ENCODE measurements at places on chromosomes 2 and 18.

GRCh38 chr2:135762022-135762421, 20.4 kb downstream of the UBXN4 start:
- no peak for DNase-seq

DNA sequence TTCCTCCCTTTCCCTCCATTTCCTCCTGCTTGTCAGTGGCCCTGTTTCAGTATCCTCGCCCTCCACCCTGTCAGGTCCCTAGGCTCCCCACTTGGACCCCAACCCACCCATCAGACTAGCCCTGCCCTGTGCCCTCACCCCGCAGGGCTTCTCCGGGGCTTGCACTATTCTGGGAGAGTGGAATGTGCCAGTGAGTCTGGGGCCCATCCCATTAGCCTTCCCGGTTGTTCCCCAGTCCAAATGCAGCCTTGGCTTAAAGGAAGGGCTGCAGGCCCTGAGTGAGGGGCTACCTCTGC, 45.5 kb downstream of the MYO7B start:
- no peak for DNase-seq

DNA sequence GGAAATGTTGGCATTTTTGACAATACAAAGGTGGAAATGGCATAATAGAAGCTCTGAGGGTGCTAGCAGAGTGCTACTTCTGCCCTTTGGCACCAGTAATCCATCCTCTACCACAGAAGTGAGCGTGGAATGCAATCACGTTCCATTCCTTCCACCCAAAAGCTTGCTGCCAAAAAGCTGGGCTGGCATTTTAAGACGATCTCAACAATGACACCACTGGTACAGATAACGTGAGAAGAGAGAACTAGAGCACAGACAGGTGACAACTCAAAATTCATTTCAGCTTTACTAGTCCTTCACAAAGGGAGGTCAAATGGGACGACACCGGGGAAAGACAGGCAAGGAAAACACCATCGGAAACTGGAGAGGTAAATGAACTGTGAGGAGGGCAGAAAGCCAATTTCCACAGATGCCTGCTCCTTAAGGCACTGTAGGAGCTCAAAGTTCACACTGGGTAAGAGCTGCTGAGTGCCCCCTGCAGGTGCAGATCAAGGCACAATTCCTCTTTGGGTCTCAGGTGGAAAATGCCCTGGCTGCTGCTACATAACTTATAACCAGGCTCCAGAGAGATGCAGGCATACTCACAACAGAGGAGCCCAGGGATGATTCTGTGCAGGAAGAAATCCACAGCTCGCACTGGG, 50.7 kb upstream of the RNU4ATAC start:
- DNase-seq = no peak

GRCh38 chr2:212926940-212927339, 224.5 kb downstream of the IKZF2 start:
- no peak for DNase-seq

DNA sequence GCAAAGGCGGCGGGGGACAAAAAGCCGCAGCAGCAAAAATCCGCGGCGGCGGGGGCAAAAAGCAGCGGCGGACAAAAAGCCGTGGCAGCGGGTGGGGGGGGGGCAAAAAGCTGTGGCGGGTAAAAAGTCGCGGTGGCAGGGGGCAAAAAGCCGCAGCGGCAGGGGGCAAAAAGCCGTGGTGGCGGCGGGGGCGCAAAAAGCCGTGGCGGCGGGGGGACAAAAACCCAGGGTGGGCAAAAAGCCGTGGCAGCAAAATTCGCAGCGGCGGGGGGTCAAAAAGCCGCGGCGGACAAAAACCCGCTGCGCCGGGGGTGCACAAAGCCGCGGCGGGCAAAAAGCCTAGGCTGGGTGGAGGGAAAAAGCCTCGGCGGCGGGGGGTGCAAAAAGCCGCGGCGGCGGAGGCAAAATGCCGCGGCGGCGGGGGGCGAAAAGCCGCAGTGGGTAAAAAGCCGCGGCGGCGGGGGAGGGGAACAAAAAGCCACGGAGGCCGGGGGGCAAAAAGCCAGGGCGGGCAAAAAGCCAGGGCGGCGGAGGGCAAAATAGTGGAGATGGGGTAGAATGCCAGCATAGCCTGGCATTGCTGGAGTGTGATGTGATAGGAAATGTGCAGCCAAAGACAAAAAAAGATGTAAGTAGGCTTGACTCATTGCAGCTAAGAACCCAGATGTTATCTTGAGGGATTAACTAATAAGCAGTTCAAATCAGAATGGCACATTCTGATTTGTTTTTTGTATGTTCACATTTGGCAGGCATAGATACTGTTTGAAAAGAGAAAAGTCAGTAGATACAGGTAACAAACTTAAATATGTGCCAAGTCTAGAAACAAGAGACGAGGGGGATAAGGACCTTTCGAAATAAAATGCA, 1076.3 kb downstream of the RPIA start:
- no peak for DNase-seq

DNA sequence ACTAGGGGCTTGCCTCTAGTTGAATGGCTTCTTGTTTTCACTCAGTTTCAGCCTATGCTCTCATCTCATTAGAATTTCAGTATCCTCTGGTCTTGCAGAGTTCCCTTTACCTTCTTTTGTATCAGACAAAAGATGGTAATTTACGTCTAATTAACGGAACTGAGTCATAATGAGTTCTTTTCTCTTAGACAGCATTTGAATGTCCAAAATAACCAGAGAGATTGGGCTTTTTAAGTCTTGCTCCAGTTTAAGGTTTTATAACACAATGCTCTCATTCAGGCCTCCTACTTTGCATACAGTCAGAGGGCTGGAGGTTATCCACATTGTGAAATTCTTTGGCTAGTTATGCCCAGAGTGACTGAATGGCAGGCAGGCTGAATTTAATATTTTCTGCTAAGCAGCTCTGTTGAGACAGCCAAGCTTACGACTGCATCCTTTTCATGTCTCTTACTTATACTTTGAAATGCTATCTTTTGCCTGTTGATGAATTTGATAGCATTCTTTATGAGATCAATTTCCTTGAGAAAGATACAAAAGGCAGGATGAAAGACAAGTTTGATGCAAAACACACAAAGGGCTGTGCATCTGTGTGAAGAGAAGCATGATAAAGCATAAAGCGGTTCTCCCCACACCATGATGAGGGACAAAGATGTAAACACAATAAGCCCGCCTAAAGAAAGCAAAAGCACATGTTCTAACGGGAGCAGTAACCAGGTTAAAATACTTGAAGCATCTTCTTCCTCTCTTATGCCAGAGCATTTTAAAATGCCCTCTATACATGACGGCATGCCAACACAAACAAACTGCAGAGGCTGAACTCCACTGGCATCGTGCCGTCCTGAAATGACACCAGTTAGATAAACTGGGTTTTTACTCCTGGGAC, 90.0 kb downstream of the CDH2 start:
- DNase-seq = no peak

- no peak for DNase-seq
Observed at GRCh38 chr18:74378179-74378682, 62.6 kb downstream of the C18orf63 start.

DNA sequence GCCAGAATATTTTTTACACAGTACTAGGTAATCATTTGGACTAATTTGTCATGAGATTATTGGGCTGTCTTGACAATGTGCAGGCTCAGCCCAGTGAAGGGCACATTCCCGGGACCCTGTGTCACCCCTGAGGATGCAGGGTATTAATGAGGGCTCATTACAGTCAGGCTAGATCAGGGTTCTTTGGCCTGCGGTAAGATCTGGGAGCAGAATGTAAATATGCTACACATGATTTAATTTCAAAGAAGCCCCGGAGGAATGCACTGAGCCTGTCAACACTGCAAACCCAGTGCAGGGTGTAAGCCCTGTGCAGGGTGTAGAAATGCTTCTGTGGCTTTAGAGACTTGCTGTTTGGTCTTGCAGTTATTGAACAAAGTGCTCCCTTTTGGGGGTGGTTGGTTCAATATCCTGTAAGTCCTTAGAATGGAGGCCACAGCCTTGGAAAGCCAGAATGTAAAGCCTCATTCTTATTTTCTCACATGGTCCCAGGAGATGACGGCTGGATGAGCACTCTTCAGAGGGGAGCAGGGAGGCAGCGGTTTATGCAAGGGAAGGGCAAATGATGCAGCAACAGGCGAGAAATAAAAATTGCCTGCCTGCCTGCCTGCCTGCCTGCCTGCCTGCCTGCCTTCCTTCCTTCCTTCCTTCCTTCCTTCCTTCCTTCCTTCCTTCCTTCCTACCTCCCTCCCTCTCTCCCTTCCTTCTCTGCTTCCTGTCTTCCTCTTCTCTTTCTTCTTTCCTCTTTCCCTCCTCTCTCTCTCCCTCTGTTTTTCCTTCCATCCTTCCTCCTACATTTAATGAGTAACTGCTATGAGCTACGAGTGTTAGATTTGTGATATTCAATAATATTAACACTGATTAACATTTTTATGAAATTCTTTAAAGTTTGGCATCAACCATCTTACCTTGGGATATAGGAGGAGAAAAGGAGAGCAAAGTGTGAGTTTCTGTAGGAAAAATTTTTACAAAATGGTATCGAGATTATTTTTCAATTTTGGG, 148.8 kb downstream of the VAPA start:
- no peak for DNase-seq

DNA sequence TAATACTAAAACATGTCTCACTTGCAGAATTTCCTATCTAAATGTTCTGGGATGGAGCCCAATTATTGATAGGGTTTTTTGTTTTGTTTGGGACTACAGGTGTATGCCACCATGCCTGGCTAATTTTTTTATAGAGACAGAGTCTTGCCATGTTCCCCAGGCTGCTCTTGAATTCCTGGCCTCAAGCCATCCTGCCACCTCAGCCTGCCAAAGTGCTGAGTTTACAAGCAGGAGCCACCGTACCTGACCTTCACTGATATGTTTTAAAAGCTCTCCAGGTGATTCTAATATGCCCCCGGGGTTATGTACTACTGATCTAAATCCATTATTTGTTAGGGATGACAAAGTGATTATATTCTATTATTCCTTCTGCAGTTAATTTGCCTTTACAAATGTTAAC, 2.2 kb downstream of the ELAC1 start:
- no peak for DNase-seq

DNA sequence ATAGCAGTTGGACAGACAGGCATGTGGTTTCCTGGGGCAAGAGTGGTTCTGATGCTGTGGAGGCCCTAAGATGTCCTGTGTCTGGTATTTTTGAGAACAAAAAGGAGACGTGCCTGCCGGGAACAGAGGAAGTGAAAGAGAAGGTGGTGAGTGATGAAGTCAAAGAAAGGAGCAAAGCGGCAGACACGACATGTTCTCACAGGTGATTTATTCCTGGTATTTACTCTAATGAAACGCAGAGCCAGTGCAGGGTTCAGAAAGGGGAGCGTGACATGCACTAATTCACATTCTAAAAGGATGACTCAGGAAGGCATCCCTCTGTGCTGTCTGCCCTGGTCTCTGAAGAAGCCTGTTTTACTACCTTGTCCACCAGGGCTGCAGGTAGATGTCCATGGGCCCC, 211.0 kb downstream of the KCNE4 start:
- no peak for DNase-seq

DNA sequence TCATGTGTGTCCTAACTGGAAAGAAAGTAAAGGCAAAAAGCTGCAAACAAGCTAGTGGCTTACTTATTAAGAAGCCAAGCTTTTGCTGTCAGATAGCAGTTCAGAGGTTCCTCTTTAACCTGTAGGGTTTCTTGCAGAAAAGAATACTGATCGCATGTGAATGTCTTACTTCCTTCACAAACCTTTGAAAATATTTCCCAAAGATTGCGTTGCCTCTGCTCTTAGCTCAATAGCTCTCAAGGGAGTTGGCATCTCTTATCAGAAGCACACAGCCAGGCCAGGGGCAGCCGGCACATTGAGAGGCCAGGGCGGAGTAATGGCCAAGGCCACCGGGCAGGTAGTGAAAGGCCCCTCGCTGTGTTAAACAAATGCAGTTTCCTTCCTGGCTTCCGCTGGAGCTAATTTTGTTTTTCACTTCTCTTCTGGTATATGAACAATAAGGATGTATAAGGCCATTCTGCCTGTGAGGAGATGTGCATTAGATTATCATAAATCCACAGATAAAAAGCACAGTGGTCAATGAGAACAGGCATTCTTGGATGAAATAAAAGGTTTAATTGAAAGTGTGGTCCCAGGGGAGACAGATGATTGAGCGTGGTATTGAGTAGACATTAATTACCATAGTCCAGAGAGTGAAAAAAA, 542.4 kb upstream of the NRP2 start:
- no peak for DNase-seq

DNA sequence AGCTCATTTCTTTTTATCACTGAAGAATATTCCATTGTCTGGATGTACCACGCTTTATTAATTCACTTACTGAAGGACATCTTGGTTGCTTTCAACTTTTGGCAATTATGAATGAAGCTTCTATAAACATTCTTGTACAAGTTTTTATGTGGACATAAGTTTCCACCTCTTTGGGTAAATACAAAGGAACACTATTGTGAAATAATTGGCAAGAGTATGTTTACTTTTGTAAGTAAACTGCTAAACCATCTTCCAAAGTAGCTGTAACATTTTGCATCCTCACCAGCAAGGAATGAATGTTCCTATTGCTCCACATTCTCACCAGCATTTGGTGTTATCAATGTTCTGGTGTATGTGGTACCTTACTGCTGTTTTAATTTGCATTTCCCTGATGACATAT, 15.8 kb upstream of the VWC2L start:
- DNase-seq = no peak

DNA sequence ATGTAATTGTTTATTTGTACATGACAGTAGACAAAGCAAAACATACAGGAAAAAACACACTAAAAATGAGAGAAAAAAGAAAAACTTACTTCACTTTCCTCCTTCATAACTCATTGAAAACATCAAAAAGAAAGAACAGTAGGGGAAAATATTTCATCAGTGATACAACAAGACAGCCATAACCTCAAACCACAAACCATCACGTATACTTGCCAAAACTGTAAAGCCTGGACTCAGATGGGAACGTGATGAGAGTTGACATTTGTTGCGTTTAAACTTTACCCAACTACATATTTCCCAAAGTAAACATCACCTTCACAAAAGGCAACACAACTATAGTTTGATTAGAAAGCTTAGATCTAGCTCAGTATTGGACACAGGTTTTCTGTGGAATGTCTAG, 278.2 kb upstream of the COL3A1 start:
- DNase-seq = no peak

DNA sequence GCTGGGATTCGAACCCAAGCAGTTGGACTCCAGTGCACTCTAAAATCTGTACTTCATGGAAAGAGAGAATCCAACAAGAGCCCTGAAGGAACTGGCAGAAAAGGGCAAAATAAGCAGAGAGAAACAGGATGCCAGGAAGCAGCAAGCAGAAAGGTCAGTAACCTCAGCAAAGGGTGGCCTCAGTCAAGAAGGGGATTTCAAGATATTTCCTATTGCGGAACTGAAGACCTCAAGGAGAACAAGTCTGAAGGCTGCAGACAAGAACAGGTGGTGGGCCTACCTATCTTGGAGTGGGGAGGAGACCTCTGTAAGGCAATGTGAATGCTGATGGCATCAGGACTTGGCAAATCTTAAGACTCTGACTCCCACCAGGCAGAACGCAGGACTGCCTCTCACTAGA, 20.1 kb upstream of the MREG start:
- DNase-seq = no peak

DNA sequence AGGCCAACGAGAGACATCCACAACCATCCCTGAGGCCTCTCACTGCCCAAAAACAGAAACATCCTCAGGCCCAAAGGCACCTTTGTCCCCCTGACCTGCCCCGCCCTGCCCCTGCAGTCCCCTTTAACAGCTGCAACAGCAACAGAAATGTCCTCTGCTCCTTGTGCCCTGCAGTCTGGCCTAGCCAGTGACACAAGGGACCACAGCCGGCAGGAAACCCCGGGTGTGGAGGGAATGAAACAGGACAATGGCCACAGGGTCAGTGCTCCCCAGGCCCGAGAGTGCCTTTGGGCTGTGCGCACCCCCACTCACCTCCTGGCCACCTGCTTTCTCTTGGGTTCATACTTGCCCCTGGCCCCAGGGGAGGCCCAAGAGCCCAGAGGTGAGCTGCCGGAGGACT, 35.6 kb downstream of the SNED1 start:
- DNase-seq = no peak

- DNase-seq = no peak
Observed at GRCh38 chr18:79440316-79441110, 44.8 kb downstream of the NFATC1 start.

Measured in GM12892 (cell line).